Activated naive CD8-positive, alpha-beta T cell treated with anti-CD3 and anti-CD28 coated beads for 36 hours (primary cell): ENCODE measurements at places on chromosomes 2 and 18. TPM values are rescaled to one million over a fixed set of nuclear protein-coding genes. Genes with fewer than 3 reads are reported as not detected.

DNA sequence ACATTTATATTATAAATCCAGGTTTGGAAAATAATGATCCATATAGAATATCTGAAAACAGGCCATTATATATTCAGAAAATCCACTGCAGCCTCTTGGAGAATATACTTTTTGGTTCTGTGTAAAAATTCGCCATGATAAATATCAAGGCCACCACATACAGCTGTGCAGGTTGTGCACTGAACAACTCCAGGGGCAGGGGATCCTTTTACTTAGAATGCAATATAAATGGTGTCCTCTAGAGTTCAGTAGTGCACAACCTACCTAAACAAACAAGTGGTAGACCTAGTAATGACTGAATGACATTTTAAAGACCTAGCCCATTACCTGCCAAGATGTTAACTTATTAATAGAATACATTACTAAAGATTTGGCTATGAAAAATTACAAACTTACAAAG lies 22.4 kb downstream of the MOGAT1 start:
- DNase-seq = no peak

The LRATD1 gene
- total RNA-seq = not detected

DNA sequence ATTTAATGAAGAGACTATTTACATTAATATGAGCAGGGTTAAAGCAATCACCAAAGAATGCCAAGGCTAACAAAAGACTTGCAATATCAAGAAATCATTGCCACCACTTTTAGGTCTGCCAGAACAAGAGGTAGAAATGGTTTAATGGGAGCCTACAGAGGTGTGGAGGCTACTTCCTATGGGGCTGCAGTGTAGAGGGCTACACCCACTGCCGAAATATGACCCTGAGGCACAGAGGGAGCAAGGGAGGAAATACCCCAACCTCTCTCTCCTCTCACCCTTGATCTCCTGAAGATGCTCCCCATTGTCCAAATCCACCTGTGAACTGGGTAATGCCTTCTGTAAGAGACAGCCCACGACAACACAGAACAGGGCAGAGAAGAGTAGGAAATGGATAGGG lies 315.4 kb downstream of the SMAD2 start:
- no peak for DNase-seq

GRCh38 chr2:151200277-151200676 lies 61.4 kb downstream of the RBM43 start:
- no peak for DNase-seq

- DNase-seq = no peak
These were observed 155.0 kb downstream of the PLCL1 start for GRCh38 chr2:197959383-197959782.

The PPM1B gene
- total RNA-seq = 38.9 TPM
